Glomerular endothelial cell (primary cell): ENCODE measurements at places on chromosomes 3 and 15. TPM values are rescaled to one million over a fixed set of nuclear protein-coding genes. Genes with fewer than 3 reads are reported as not detected.

DNA sequence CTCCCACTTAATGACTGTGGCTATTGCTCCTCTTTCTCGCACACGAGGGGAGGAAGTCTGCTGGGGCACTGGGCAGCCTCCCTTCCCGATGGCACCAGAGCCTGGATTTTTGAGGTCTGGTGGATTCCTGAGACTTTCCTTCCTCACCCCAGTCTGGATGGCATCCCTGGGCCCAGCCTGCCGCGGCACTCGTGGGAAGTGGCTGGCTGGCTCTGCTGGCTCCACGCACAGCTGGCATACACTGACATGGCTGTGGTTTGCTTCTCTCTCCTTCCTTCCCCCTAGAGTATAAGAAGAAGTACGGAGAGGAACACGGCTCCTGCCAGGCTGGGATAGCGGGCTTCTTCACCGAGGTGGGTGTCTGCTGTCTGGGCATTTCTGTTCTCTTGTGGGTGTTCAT, 319.8 kb upstream of the LRRFIP2 start:
- no peak for DNase-seq

DNA sequence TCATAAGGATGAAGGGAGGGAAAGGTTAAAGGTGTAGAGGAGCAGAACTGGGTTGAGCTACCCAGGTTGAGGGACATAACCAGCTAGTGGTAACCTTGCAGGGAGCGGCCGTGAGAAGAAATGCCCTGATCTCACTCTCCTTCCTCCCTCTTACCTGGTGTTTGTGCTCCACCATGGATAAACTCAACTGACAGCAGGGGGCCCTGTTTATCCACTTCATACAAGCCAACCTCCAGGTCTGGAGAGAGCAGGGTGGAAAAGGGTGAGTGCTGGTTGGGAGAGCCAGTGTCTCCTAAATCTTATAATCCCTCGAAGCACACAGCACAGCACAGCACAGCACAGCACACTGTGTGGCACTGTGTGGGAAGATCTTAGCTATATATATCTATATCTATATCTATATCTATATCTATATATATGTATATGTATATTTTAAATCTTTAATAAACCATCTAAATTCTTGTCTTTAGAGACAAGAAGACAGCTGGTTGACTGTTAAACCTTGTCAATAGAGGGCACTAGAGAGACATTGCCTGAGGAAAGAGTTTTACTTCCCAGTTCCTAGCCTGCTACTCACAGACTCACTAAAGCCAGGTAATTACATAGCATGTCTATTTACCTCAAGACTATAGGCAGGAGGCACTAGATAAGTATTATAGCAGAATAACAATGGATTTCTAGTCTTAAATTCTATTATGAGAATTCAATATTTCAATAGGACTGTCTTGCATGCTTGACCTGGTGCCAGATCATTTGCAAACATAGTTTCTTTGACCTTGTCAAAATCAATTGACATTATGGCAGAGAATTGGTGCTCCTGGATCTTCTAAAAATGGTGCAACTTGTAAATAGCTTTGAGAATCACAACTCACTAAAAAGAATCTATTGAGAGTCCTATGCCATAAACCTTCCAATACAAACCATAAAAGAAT, 21.7 kb upstream of the FMN1 start:
- DNase-seq: no peak

Gene ZNF592
- total RNA-seq: 11.5 and 16.7 TPM in 2 replicates

- DNase-seq: no peak
These were observed 230.7 kb downstream of the SATB1 start for GRCh38 chr3:18194431-18194830.

DNA sequence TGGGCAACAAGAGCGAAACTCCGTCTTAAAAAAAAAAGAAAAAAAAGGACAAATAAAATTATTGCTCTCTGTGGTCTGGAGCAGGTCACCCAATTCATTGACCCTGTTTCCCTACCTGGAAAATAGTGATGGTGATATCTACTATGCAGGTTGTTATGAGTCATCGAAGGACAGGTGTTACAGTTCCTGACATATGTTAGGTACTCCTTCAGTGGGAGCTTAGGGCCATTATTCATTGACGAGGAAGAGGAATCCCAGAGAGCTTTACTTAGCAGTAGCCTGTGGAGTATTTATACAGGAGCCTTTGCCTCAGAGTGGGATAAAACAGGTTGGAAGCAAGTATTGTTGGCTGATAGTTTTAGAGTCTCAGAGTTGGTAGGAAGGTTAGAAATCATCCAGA, 74.5 kb downstream of the SLC7A14 start:
- DNase-seq: no peak

GRCh38 chr3:55725681-55726500, 238.8 kb upstream of the WNT5A start:
- no peak for DNase-seq
